Occipital lobe (tissue), 3 donors: ENCODE measurements at places on chromosomes 3 and 15. TPM values are rescaled to one million over a fixed set of nuclear protein-coding genes. Genes with fewer than 3 reads are reported as not detected.
A peak's percentile ranks its signal among the peaks of the same experiment; 100 is the strongest.

Gene DNASE1L3
- total RNA-seq, result 0.94 TPM

DNA sequence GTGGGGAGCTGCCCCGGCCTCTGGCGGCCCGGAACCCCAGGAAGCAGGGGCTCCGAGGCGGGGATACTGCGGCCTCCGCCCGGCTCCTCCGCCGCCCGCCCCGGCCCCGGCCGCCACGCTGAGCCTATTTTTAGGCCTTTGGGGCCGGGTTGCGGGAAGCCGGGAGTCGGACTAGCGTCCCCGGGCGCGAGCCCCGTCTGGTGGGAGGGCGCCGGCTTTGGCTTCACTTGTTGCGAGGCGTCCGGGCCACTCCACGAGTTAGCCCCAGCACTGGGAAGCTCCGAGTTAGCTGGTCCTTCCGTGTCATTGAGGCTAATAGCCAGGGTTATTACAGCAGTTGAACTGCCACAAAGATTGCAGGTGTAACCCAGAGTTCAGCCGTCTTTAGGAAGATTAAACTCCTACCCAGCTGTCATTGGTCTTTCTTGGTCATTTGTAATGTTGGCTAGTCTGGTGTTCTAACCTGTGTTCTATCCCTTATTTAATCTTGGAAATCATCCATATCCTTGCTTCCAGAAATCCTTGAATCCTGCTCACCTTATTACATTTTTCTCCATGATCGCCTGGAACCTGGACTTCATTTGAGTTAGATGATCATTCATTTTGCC, 791 bp downstream of the GYG1 start:
- DNase-seq, result peak; percentile 11

DNA sequence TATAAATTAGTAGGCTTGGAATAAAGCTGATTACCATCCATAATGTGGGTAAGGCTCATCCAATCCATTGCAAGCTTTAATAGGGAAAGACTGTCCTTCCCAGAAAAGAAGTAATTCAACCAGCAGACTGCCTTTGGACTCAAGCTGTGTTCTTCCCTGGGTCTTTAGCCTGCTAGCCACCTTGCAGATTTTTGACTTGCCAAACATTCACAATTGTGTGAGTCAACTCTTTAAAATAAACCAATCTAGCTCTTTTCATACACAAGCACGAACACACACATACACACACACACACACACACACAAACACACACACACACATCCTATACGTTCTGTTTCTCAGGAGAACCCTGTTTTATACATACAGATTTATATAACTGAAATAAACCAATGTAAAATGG, 248.1 kb downstream of the NAALADL2 start:
- DNase-seq, result no peak

DNA sequence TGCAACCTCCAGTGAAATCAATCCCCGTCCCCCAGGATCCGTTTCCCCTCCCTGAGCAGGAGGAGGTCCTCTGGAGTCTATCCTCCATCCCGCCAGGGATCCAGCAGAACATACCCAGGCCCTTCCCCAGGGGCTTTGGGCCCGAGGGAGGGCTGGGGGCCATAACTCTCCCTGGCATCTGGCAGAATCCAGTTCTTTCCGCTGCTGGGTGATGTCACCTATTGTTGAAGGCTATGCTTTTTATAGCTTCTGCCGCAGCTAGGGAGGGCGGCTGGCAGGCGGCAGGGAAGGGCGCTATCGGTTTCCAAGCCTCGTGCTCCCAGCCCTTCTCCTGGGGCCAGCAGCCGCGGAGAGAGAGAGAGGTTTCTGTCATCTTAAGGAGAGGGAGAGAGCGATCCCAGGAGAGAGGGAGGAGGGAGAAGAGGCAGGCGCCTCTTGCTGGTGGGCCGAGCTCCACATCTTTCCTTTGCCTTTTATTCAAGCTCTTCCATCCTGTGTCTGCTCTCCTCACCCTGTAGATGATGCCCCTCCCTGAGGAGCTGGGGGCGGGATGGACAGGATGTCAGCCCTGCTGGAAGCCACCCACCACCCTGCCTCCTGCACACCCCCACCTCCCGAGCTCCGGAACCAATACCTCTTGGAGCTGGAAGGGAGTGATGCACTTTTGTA, 120.1 kb downstream of the ANP32A start:
- DNase-seq, result peak; percentile 84

Gene TEX55
- total RNA-seq, result not detected

- no peak for DNase-seq
Measured at GRCh38 chr3:25887907-25888306, 98.0 kb downstream of the OXSM start.

DNA sequence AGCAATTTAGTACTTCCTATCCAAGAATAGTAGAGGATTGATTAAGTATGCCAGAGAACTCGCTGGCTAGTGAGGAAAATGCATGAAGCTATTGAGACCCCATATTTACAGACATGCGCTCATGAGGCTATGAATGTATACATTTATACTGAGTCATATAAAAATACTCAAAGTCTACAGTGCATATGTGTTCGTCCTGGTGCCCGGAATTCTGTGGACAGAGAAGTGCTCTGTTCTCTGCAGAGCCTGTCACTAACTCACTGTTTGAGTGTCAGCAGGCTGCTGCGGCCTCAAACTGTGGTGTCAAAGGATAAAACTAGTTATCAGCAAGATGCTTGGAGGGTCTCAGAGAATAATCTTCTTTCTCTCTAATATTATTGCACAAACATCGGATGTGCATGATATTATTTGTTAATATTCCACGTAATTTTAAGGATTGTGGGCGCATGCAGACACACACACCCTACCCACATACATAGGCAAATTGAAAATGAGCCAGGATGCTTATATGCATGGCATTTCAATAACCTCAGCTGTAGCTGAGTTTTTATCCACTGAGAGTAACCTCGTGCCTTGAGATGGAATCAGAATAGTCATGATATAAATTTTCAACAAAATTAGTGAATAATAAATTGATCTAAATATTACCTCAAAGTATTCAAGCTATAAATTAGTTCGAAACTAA, 50.0 kb upstream of the TSC22D2 start:
- no peak for DNase-seq

GRCh38 chr3:168134931-168135330, 39.2 kb upstream of the GOLIM4 start:
- DNase-seq, result no peak

- DNase-seq, result no peak
Measured at GRCh38 chr3:14775011-14775410, 43.8 kb upstream of the FGD5 start.

Gene MUC20
- 1.9 TPM for total RNA-seq

- DNase-seq, result no peak
Measured at GRCh38 chr3:25257026-25257425, 171.0 kb upstream of the RARB start.

GRCh38 chr3:125202197-125202596, 10.4 kb downstream of the SLC12A8 start:
- no peak for DNase-seq

DNA sequence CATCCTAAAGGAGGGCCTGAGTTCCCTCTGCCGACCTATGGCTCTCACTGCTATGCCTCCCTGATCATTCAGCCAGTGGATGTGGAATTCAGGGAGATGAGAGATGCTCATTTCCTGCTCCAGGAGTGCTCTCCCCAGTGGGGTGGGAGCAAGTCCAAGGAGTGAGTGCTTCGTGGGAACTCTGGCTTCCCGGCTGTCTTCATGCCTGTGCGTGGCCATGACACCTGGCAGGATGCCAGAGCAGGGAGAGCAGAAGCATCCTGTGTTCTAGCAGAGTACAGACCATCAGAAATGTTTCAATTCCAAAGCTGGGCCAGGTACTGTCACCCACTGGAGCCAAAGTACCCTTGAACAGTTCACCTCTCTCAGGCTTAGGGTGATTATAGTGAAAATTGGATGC, 45.1 kb downstream of the APH1B start:
- no peak for DNase-seq

DNA sequence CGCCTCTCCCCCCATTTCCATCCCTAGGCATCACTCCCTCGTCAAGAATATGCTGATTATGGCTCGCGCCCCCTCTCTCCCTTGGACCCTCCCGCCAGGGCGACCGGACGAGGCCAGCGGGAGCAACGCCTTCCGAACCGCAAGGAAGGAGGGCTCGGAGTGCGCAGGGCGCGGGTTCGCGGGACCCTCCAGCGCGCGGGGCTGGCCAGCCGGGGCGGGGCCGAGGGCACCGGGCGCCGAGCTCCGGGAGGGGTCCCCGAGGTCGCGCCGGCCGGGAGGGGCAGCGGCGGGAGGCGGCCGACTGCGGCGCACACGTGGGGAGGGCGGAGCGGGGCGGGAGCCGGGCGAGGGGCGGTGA, 483 bp downstream of the EHD4 start:
- DNase-seq, result no peak

Gene GOLGA8J
- not detected for total RNA-seq

DNA sequence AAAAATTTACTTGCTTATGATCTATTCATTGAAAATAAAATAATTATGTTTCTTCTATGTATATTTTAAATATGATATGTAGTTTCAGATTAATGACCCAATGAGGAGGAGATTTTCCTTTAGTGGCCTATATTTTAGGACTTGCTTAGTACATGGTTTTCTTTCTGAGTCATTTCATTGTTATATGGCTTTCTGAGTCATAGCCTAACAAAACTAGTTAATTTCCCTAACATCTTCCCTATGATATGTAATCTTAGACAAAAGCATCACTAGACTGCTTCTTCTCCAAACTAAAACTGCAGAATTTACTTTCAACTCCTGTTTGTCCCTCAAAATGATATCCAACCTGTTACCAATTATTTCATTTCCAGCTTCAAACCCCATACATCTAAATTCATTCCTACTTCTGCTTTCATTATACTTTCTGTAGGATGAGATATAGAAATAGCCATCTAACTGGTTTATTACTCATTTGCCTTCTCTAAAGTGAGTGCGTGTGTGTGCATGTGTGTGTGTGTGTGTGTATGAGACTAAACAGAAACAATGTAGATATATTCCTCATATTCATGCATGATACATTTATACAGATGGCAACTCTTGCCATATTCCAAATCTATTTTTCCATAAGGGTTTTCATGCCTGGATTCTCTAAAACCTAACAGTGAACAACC, 915.0 kb upstream of the GBE1 start:
- DNase-seq, result no peak

GRCh38 chr15:101611007-101611406, 41.2 kb downstream of the TM2D3 start:
- no peak for DNase-seq

Gene NEO1
- 219 TPM for total RNA-seq

Gene BCHE
- total RNA-seq, result 15.1 TPM

GRCh38 chr3:187334904-187335303, 33.3 kb upstream of the RTP4 start:
- no peak for DNase-seq

DNA sequence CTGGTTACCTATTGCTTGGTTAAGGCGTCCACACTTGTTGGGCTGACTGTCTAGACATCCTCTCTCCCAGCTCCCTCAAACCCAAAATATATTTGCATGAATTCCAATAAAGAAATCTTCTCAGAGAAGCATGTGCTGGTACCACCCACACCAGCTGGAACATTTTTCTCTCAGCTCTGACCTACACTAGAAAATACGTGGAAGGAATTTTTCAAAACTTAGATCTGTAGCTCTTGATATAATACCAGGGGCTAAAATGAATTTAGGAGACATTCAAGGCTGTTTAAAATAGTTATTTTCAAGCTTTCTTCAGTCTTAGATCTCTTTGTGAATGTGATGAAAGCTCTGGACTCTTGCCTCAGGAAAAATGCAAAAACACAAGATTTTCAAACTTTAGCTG, 590.4 kb downstream of the PDCD6IP start:
- no peak for DNase-seq

- no peak for DNase-seq
Measured at GRCh38 chr3:114698146-114699105, 404.6 kb downstream of the TIGIT start.

GRCh38 chr15:101457696-101458095, 31.8 kb downstream of the PCSK6 start:
- no peak for DNase-seq

DNA sequence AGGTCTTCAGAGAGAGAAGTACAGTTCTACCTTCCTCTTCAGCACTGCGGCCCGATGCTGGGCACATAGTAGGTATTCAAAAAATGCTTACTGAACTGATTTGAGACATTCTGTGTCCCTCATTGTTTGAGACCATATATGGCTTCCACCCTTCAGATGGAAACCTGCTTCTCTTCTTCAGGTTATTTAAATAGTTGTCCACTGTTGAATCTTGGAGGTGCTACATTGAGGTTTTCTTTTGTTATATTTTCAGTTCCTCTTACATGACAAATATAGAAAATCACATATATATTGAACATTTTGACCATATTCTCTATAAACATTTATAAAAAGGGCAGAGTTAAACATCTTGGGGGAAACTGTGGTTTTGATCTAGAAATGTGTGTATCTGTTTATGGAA, 200.2 kb upstream of the LRRC3B start:
- no peak for DNase-seq

DNA sequence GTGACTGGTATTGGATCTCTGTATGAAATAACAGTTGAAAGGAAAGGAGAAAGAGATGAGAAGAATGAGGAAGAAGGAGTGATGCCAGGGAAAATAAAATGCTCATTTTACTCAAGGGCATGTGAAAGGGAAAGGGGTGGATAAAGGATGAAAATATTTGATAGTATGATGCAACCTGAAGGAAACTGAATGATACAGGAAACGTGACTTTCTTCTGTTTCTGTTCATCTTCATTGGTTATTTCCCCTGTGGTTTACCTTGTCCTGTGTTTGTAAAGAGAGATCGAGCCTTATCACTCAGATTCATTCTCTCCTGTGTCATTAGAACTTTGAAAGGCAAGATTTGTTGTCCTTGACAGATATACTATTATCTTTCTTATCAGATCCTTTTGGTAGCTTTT, 243.6 kb upstream of the SLITRK3 start:
- DNase-seq, result no peak

- peak; percentile 83 for DNase-seq
Measured at GRCh38 chr15:45378149-45378912, at the start of gene GATM. Gene GATM (minus strand): TSS chr15:45378544. CDS start chr15:45378453, 91 bp downstream.

Gene ZNF774
- total RNA-seq, result 6.1 TPM

Gene CERS3
- 1.1 TPM for total RNA-seq
